ENCODE measurements at places on chromosomes 11 and 22. TPM values are rescaled to one million over a fixed set of nuclear protein-coding genes. Genes with fewer than 3 reads are reported as not detected.

NCAM1 gene
- under 0.01 TPM for total RNA-seq

PKDREJ gene
- total RNA-seq, result not detected

CABP4 gene
- not detected for total RNA-seq

COMT gene
- 272 TPM for total RNA-seq

PHLDA2 gene
- total RNA-seq, result 11.9 TPM

MS4A10 gene
- total RNA-seq, result not detected

GTSE1 gene
- 0.13 TPM for total RNA-seq

DNA sequence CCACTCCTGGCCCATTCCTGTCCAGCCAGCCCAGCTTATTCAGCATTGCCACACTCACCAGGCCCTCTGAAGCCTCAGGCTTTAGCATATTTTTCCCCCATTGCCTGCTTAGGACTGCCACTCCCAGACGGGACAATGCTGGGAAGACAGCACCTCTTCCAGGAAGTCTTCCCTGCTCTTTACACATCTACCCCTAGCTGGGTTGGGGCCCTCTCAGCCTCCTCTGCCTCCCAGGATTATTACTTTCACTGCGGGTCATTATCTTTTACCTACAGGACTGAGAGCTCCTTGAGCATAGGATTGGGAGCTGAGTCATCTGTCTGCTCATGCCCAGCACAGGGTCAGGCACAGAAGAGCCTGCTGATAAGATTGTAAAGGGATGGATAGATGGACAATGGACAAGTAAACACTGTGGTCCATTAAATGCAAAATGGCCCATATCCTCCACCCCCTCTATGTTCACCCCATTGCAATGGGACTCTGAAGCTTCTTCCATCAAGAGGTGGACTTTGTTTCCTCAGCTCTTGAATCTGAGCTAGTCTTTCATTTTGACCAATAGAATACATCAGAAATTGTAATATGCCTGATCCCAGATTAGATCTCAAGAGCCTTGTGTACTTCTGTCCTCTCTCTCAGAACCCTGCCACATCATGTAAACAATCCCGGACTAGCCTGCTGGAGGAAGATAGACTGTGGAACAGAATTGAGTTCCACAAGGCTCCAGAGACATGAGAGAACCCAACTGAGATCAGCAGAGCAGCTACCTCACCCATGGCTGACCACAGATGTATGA, 32.0 kb upstream of the LRRC32 start:
- no peak for DNase-seq

- DNase-seq, result no peak
Measured at GRCh38 chr11:127607487-127608085, 607.0 kb upstream of the KIRREL3 start.

- no peak for DNase-seq
Measured at GRCh38 chr11:1544536-1544935, 27.5 kb downstream of the DUSP8 start.

DNA sequence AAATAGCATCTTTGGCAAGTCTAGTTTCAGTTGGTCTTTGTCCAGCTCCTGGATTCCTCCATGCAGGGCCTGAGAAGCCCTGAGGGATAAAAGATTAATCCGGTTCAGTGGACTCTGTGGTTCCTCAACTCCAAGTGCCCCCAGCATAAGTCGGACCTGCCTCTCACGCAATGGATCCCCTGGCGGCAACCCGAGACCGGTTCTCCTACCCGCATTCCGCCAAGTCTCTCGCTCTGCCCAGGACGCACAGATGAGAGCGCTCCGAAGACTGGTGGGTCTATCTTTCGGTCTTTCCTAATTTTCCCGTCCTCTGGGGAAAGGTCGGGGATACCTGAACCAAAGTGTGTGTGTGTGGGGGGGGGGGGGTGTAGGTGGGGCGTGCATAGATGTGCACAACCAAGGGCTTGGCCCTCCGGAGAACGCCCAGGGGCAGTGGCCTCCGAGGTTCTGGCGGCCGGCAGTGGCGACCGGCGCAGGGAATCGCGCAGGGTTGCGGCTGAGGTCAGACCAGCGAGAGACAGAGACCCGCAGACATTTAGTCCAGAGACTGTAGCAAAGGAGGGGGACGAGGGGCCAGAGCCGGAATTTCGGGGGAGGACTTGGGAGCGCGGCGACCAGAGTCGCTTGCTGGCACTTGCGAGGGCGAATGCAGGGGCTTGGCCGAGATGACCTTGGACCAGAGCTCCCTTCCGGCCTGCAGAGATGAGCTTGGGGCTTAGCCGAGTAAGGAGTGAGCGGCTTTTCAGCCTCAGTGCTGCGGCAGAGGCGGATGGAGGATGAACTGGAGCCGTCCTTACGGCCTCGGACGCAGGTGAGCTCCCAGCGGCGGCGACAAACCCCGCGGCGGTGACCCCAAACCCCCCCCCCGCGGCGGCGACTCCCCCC, 712 bp upstream of the SLC2A11 start:
- peak; percentile 17 for DNase-seq

GRCh38 chr11:8267831-8268529, 4.3 kb upstream of the LMO1 start:
- no peak for DNase-seq

DNA sequence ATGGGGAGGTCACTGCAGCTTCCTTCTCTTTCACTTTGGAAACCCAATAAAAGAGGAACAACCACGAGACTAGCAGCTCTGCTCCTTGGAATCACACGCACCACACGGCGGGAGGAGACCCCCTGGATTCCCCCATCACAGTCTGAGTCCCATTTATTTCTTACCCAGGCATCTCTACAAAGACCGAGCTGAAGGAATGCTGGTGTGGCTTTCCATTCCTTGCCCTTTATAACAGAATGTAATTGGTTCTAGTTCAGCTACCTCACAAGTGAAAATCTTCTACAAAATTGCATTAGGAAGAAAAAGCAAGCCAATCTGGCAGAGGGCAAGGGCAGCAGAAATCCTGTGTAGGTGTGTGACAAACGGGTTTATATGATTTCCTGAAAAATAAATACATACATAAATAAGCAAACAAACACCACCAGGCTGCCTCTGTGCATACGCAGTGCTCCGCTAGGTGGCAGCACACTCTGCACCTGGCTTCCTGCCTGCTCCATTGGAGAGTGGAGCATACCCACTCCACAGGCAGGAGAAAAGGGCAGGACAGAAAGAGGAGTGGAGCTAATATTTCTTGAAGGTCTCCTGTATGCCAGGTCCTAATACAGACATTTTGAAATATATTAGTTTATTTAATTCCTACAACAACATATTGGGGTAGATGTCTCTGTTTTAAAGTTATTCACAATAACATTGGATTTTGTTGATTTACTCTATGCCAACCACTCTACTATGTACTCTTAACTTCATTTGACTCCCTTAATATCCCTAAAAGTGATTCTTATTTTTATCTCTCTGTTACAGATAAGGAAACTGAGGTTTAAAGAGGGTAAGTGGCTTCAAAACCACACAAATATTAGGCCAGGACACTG, 673.1 kb downstream of the KCNA4 start:
- peak; percentile 55 for DNase-seq

- no peak for DNase-seq
Measured at GRCh38 chr11:41970681-41971080, 511.2 kb upstream of the LRRC4C start.

DNA sequence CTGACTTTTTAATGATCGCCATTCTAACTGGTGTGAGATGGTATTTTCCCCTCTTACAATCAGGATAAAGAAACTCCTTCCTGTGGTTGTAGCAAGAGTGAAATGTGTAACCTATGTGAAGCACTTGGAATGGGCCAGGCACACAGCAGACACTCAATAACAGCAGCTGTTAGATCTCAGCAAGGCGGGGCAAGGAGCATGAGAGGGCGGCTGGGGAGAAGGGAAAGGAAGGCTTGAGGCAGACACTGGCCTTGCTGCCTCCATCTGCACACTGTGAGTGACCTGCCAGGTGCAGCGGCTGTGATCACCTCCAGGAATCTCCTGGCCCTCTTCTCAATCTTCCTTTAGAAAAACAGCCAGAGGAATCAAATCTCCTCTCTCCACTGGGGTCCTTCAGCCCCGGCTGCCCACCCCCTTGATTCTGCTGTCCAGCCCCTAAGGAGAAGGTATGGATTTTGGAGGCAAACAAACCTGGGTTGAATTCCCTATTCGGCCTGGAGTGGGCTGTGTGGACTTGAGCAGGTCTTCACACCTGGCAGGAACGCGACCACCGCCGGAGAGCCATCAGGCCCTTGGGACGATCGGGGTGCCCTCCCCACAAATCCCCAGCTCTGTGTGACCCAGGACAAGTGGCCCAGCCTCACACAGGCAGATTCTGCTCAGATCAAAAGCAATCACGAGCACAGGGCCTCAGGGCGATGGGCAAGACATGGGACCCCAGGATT, 49.0 kb downstream of the RPUSD4 start:
- DNase-seq, result no peak

DNA sequence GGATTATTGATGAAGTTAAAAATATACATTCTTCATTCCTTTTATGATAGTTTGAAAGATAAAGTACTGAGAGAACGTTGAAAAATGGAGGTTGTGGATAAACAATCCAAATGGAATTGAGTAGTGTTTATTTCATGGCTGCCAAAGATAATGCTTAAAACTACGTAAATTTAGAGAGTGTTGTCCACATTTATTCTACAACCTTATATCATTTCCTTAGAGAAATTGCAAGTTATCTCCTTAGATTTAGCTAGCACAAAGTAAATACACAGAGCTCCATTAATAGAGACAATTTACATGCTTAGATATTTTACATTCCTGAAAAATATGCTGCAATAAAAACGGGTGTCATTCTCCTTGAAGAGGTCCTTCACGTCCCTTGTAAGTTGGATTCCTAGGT, 146.5 kb upstream of the CCDC179 start:
- DNase-seq, result no peak

DNA sequence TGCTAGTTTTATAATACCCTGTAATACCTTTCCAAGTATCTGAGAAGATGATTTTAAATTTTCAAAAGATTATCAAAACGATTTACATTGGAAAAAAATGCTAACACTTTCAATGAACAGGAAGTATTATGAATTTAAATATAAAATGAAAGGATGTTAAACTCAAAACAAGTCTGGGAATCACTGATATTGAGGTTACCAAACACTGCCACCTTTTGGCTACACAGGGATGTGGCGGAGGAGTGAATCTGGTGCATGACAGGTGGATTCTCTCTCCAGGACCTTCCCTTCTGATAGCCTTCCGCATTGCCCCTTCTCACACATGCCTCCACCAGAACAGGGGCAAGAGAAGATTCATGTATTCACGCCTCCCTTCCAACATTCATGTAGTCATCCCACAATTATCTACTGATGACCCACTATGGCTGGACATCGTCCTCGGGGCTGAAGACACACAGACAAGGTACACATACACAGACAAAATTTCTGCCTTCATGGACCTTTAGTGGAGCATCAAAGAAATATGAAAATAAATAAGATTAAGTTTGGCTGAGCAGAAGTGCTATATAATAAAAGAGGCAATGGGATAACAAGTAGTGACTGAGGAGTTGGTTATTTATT, 34.7 kb downstream of the ATG16L2 start:
- DNase-seq, result peak; percentile 44

GRCh38 chr11:131758726-131759125, 388.3 kb downstream of the NTM start:
- no peak for DNase-seq

GRCh38 chr11:68872216-68873003, 30.7 kb upstream of the CPT1A start:
- DNase-seq, result peak; percentile 23

DNA sequence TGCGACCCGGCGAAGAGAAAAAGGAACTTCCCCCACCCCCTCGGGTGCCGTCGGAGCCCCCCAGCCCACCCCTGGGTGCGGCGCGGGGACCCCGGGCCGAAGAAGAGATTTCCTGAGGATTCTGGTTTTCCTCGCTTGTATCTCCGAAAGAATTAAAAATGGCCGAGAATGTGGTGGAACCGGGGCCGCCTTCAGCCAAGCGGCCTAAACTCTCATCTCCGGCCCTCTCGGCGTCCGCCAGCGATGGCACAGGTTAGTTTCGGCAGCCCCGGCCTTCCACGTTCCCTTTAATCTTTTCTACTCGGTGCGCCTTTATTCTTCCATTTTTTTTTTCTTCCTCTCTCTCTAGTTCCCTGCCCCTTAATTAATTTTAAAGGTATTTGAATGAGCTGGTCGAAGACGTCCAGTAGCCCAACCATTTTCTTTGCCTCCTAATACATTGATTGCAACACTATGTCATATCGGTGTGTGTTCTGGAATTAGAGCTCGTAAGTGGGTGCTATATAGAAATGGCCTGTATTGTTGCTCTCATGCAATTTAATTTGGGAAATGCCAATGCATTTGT, 537 bp downstream of the EP300 start:
- peak; percentile 41 for DNase-seq

- no peak for DNase-seq
Measured at GRCh38 chr11:83006877-83007330, 64.8 kb downstream of the RAB30 start.

GRCh38 chr11:108085672-108086071, 35.7 kb upstream of the ACAT1 start:
- DNase-seq, result no peak

DNA sequence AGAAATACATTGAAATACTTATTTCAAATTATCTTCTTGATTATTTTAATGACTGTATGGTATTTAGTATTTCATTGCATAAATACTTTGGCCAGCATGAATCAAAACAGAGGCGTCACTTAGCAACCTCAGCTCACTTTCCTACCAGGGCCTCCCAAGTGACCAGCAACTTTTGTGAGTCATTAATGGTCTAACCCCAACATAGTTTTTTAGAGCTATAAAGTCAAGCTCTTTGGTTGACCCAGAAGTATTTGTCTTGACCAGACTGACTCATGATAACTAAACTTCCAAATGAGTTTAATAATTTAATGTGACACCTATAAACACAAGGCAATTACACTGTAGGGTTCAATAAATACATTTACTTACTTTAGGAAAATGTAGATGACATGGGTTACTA, 27.9 kb upstream of the RBMXL2 start:
- DNase-seq, result peak; percentile 3

- DNase-seq, result no peak
Measured at GRCh38 chr11:34305193-34305592, 52.6 kb downstream of the ABTB2 start.

- DNase-seq, result peak; percentile 17
Measured at GRCh38 chr11:124536520-124536919, 6.9 kb downstream of the OR8B12 start.

DNA sequence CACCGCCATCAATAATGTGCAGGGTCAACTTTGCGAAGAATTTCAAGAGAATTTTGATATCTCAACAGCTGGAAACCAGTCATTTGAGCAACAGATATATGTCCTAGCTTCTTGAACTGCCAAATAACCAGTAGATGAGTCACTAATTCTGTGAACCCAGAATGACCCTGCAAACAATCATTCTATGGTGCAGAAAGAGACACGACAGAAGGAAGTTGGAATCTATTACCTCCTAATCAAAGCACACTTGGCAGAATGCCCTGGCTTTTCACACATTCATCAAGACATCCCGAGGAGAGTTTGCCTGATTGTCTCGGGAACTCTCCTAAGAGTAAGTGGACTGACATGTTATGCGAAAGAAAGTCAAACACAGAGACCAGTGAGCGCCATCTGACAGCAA, 621.1 kb downstream of the OPCML start:
- peak; percentile 77 for DNase-seq

- peak; percentile 59 for DNase-seq
Measured at GRCh38 chr11:78802058-78802761, 227.5 kb upstream of the NARS2 start.

- DNase-seq, result no peak
Measured at GRCh38 chr22:40368016-40368415, 2.4 kb upstream of the SGSM3 start.

Data from bronchial epithelial cell (primary cell).